ENCODE measurements at places on chromosomes 6 and 20.

DNA sequence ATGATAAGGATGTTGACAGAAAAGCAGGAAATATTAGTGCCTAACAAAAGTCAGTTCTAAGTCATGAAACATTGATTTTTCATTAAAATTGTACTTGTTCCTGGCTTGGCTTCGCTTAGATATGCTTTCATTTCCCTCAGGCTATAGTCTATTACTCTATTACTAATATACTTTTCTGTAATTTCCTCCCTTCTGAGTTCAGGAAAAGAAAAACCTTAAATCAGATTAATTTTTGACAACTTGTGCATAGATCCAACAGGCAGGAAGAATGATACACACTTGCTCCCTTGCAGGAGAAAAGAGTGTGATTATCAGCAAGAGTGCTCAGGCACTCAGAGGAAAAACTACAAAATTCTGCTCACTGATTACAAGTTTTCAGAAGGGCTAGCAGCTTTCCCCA, 145.2 kb upstream of the THEMIS start:
- no peak for DNase-seq

- DNase-seq: no peak
These were observed 65.8 kb downstream of the MAP3K4 start for GRCh38 chr6:161057103-161058091.

GRCh38 chr20:12252793-12253192, 335.1 kb downstream of the BTBD3 start:
- DNase-seq: no peak

DNA sequence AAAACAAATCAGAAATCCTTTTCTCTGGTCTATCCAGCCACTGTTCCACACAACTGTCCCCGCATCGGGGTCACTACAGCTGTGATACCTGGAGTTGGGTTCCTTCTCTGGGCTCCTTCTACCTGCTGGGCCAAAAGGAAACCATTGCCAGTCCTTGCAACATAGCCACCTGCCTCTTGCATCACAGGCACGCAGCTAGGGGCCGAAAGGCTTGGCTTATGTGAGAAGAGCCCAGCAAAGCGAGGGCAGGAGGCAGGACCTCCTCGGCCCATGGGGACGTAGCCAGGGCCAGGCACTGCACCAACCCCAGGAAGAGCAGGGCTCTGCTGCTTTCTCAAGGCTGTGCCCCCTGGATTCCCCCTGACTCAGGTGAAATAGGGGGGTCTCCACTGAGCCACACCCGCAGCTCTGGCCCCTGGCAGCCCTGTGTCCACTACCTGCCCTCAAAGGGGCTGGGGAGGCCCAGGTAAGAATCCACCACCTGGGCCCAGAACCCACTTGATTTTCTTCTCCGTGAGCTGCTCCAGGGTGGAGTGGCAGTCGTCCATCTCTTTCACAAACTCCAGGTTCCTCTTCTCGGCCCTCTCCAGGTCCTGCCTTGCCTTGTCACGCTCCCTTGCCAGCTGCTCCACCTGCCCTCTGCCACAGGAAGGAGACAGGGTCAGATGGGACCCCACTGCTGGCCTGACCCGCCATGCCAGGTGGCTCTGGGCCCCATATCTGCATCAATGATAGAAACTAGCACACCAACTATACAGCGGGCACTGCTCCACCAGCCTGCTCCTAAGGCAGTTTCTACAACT, 88.9 kb downstream of the GINS1 start:
- no peak for DNase-seq

- DNase-seq: peak; percentile 23
These were observed 1.3 kb downstream of the C6orf141 start for GRCh38 chr6:49551866-49552129.

- no peak for DNase-seq
These were observed 96.4 kb upstream of the IYD start for GRCh38 chr6:150272264-150272975.

DNA sequence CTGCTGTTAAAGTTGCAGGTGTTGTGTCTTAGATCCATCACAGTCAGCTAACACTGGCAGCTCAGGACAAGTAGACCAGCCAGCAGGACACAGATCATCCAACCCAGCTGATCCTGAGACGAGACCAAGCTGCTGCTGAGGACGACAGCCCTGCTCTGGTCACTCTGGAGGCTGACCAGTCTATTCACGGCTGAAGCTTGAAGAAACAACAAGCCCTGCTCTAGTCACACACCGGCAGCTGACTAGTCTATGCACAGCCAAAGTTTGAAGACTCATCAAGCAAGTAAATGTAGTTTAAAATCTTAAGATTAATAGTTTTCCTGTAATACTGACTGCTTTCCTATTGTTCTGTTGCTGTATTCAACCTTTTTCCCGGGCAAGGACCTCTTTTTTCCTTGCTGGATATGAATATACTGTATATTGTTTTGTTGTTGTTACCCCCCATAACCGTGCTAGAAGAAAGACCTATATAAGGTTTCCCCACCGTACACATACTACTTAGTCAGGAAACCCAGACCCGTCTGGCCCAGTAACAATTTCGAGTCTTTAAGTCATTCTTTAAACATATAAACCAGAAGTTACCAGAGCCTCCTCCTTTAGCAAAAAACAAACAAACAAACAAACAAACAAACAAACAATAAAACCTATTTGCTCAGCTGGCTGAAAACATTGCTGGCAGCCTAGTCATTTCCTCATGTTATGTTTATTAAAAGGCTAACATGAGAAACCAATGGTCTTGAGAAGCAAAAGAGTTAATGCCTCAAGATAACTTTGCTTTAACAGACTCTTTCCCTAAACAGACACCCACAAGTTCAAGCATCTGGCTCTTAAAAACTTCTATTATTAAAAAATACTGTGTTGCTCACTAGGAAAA, 16.7 kb upstream of the GSTA3 start:
- DNase-seq: no peak

GRCh38 chr6:119158057-119158848, 79.8 kb upstream of the FAM184A start:
- no peak for DNase-seq

DNA sequence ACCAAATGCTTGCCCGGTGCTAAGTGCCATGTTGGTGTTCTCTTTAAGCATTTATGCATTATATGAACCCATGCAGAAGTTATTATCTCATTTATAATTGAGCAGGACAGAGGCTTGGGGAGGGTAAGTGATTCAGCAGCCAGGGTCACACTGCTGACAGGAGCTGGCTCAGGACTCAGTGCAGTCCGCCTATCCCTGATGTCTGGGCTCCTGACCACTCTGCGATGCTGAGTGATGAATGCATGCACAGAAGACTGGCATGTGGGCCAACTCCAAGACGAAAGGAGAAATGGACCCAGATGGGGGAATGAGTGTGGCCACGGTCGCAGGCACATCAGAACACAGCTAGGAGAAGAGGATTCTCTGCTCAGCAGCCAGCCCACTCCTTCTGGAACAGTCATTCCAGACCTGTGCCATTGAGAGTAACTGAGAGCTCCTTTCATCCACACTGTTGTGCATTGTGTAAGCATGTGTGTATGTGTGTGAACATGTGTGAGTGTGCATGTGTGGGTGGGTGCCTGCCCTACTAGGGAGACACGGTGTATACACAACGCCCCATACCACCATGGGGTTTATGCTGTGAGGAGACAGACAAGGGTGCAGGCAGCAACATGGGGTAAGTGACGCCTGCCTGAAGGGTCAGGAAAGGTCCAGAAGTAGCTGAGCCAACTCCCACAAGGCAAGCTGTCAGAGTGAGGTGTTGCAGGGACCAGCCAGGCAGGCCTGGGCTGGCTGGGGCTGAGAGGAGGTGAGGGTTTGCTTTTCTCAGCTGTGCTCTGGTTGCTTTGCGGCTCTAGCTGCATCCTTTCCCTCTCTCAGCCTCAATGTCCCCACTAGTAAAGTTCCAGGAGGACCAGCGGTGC, 97.8 kb upstream of the PMEPA1 start:
- no peak for DNase-seq

GRCh38 chr6:22940581-22941290, 371.4 kb downstream of the HDGFL1 start:
- DNase-seq: no peak

DNA sequence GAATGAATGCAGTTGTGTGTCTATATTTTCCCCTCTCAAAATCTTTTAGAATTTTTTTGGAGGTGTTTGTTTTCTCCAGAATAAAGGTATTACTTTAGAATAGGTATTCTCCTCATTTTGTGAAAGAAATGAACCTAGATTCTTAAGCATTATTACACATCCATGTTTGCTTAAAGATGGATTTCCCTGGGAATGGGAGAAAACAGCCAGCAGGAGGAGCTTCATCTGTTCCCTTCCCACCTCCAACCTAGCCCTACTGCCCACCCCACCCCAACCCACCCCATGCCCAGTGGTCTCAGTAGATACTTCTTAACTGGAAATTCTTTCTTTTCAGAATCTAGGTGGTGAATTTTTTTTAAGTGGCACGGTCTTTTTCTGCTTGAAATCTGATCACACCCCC, 127.8 kb downstream of the CD109 start:
- DNase-seq: no peak

DNA sequence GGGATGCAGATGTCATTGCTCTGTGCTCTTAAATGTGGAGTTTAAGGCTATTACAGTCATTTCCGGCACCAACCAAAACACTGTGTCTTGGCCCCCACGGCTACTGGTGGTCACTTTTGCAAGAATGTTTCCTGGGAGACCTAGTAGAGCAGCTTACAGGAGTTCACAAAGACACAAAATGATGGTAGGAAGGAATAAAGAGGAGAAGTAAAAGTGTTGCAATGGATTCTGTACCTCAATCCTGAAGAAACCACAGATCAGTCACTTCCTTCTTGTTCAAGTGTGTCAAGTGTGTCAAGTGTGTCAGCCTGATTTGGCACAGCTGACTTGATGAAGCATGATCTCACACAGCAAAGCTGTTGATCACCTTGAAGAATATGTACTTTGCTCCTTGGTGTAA, 344.0 kb downstream of the PLCB1 start:
- DNase-seq: no peak

DNA sequence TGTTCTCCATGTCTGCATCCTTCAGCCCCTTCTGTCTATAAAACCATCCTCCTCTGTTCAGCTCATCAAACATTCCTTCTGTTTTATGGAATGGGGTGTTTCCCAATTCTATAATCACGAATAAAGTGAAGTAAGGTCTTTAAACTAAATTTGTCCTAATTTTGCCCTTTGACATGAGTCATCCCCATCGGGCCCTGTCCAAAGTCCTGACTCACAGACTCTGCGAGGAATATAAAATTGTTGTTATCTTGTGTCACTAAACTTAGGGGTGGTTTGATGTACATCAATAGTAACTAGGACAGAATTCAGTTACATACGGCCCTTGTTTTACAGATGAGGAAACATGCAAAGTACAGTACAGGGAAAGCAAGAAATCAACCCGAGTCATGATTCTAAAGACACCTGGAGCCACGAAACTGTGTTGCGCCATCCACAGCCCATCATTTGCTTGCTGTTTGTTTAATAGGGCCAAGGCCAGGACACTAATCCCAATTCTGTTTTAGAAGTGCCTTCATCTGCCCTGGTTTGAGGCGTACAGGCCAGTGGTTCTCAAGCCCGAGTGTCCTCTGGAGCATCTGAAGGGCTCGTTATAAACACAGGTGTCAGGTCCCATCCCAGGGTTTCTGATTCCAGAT, 2.8 kb downstream of the ACSS1 start:
- DNase-seq: no peak

DNA sequence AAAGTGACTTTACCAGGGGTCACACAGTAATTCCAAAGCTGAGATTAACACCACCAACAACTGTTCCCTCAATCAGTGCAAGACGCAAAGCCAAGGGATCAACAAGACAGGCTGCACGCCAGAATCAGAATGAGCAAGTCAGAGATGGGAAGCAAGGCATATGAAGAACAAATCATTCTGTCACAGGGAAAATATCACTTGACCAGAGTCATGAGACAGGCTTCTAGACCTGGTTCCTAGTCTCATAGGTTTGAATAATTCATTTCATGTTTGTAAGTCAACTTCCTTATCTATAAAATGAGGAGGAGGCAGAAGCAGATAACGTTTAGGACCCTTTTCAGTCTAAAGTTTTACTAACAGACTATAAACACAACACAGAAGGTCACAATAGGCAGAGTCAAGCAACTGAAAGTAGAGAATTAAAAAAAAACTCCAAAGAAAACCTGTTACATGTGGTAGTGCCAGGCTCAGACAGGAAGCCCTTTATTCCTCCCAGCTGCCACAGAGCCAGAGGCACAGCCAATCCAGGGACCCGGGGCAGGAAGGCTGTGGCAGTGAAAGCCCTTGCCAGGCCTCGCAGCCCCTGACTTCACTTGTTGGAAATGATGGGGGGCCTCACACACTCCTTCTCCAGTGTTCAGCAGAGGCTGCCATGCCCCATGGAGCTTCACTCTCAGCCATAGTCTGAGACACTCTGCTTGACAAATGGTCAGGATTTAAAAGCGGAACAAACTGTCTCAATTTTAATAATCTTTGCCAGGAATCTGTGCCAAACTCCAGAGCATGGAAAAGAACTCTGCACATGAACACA, 29.2 kb upstream of the DST start:
- DNase-seq: no peak

DNA sequence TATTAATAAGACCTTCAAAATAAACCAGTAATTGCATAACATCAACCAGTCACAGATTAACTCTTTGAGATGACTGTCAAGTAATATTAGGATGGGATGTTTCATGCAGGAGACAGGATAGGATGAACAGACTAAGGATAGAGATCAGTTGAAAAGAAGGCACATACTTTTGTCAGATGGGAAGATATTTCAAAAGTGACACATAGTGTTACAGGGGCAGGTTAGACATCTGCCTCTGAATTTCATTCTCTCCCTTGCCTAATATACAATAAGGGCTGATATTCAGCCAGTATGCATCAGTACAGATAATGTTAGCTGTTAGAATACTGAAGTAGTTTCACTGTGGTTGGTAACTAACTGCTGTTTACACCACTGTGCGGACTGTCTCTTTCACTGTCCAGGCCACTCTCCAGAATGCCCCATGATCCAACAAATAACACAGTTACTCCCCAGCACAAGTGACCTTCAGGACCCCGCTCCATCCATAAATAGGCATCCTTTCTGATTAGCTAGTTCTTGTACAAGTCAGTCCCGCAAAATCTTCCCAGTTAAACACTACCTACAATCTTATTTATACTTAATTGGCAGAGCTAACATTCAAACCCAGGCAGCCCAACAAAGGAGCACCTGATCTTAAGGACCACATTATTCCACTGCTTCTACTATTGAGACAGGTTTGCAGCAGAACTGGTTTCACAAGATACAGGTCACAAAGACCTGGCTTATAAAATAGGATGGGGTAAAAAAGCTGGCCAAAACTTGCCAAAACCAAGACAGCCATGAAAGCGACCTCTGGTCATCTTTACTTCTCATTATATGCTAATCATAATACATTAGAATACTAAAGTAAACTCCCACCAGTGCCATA, 21.9 kb upstream of the PLN start:
- no peak for DNase-seq

- DNase-seq: peak; percentile 41
These were observed 2.1 kb downstream of the SLC35B2 start for GRCh38 chr6:44255105-44255808.

GRCh38 chr20:63703471-63703975, 4.3 kb downstream of the ARFRP1 start:
- DNase-seq: no peak

DNA sequence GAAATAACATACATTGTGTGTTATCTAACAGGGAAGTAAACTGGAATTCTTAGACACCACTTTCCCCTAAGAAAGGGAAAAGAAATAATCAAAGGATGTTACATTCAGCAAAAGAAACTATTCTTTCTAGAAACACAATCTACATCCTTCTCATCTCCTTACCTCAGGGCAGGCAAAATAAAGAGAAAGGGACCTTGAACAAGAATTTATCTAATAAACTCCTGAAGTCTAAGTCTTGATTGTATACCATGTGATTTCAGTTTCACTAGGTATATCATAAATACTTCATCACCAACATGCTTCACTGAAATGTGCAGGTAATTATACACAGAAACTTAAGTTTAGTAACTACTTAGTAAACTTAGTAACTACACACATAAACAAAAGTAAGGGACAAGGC, 15.0 kb downstream of the EZR start:
- no peak for DNase-seq

- no peak for DNase-seq
These were observed 68.1 kb downstream of the PLCB4 start for GRCh38 chr20:9137001-9137400.

All from MM.1S (cell line).